Activated T-helper 17 cell treated with anti-CD3 and anti-CD28 coated beads, Interleukin-2, amount 50 U/mL, for 72 hours (primary cell): ENCODE measurements at places on chromosomes 3 and 15.

GRCh38 chr3:150786791-150787190 is 23.8 kb upstream of the SIAH2 start:
- ATAC-seq = peak; percentile 69

DNA sequence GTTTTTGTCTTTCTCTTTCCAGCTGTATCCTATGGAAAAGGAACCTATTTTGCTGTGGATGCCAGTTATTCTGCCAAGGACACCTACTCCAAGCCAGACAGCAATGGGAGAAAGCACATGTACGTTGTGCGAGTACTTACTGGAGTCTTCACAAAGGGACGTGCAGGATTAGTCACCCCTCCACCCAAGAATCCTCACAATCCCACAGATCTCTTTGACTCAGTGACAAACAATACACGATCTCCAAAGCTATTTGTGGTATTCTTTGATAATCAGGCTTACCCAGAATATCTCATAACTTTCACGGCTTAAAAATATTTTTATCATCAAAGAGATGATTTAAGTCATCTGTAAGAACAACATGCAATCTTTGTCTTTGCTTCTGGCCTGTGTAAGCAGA is 44.9 kb upstream of the PARP14 start:
- no peak for ATAC-seq

GRCh38 chr3:99330281-99330680 is 308.1 kb upstream of the COL8A1 start:
- no peak for ATAC-seq

- ATAC-seq = no peak
Observed at GRCh38 chr15:39752246-39752645, 30.4 kb downstream of the FSIP1 start.

DNA sequence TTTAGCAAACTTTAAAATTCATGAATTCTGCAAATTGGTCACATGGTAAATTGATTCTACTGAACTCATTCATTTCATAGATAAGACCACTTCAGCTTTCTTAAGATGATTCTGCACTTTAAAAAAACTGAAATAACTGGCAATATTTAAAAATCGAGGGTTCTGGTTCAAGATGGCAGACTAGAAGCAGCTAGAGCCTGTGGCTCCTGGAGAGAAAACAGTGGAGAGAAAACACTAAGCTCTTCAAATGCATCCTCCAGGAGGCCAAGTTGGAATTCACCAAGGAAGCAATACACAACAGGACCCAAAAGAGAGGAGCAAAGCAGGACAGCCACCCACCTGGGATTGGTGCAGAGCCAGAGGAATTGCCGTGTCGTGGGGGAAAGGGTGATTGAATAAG is 132.1 kb downstream of the SPATA16 start:
- no peak for ATAC-seq

DNA sequence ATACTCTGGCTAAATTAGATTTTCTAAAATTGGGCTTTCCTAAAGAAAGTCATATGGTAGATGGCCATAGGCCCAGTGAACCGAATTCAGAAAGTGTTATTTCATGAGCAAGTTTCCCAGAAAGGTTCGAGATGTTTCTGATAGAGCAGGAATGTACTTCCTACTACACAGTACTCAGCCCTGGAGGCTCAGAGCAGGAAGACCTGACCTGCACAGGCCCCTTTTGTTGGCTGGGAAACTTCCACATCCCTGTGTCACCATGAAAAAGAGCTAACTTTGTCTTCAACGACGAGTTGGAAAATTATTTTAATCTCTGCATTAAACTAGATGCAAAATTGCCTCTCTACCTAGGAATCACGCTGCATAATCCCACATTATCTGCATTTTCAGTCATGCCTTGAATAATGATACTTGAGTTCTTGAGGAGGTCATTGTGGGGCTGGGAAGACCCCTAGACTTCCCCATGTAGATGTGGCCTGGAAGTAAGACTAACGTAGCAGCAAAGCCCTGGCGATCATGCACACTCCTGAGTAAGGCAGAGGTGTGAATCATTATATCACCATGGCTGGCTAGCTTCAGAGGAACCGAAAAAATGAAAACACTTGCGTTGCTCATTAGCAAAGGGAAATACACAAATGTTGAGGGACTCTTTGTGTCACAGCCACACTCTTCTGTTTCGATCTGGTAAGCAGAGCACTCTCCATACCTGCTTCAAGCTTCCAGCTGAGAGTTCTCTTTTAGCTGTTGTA is 47.1 kb downstream of the CMTM7 start:
- ATAC-seq = peak; percentile 89

GRCh38 chr3:149340310-149340933 is 7.0 kb upstream of the TM4SF18 start:
- ATAC-seq = no peak

DNA sequence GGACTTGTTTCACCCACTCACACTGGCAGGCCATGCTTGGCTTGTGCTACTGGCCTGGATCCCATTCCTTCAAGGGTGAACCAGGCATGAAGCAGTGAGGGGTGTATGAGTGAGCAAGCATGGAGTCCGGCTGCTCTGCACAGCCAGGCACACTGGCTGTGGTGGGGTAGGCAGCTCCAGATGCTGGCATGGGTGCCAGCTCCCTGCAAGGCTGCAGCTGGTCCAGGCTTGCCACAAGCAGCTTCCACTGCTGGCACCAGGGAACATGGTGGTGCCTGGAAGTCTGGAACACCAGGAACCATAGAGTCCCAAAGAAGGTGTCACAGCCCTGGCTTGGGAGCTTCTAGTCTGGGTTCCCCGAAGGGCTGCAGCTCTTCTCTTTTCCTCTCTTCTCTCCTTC is 395.1 kb downstream of the UNC13C start:
- ATAC-seq = no peak

DNA sequence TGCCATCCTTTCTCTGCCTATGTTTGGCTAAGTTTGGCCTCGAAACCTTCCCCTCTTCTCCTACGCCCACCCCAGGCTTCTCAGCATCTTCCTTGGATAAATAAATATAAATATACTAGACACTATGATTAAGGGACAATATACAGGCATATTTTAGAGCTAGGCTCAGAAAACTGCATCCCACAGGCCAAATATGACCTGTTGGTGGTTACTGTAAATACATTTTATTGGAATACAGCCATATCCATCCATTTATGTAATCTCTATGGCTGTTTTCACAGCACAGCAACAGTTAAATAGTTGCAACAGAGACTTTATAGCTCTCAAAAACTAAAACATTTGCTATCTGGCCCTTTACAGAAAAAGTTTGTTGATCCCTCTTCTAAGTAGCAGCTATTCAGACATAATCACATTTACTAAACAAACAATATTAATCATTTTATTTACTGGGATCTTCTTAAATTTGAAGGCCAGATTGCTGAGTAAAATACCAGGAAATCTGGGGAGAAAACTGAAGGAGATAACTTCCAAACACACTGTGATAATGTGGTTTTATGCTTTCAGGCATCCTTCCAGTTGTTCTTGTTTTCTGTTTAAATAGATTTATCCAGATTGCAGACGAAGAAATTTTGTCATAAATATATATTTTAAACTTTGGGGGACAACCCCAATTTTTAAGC is 269.7 kb upstream of the THRB start:
- ATAC-seq = no peak

- no peak for ATAC-seq
Observed at GRCh38 chr15:75348034-75348561, 1.3 kb downstream of the NEIL1 start.

GRCh38 chr3:194306109-194306686 is 44.9 kb downstream of the CPN2 start:
- ATAC-seq = peak; percentile 53

GRCh38 chr3:87136066-87136596 is 91.0 kb upstream of the CHMP2B start:
- ATAC-seq = no peak

GRCh38 chr15:85702321-85703101 is 92.2 kb downstream of the KLHL25 start:
- peak; percentile 63 for ATAC-seq

GRCh38 chr15:66862940-66863335 is 160.9 kb downstream of the SMAD6 start:
- peak; percentile 88 for ATAC-seq
